ENCODE measurements at places on chromosomes 1 and 21. TPM values are rescaled to one million over a fixed set of nuclear protein-coding genes. Genes with fewer than 3 reads are reported as not detected.

DNA sequence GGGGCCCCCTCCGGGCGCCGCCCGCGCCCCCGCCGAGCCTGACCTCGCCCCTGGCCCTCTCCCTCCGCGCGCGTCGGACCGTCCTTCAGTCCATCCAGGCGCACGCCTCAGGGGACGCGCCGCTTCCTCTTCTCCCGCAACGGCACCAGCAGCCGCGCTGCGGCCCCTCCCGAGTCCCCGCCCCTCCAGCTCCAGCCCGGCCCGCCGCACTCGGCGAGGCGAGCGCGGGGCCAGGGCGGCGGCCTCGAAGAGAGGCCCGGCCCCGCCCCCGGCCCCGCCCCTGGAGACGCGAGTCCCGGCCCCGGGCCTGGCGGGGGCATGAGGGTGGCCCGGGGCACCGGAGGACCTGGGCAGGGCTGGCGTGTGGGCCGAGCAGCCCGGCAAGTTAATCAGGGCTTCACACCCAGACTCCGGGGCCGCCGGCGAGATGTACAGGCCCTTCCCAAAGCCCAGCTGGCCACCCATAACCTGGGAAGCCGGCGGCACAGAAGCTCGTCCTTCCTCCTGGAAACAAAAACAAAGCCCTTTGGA, at the start of gene IGSF3:
Gene IGSF3 (minus strand): TSS at position 159 of the 531 bp plus-strand sequence. CDS start 1,407 bp downstream, outside the sequence.
- H3K4me3 ChIP-seq, result peak within 1 kb of the TSS; percentile 68
- peaks cover 22% of the 10 kb centered on the region for H3K4me1 ChIP-seq
- peaks cover 74% of the 10 kb centered on the region for H3K27me3 ChIP-seq
- no peaks in the 10 kb centered on the region for H3K36me3 ChIP-seq
- peak; percentile 51 for DNase-seq

The AVPR1B gene
- not detected for total RNA-seq

The ALDH9A1 gene
- total RNA-seq, result 48.2 TPM

The IFFO2 gene
- 7.2 TPM for total RNA-seq

- H3K27me3 ChIP-seq, result no peaks in the 10 kb centered on the region
- H3K4me3 ChIP-seq, result no peak overlapping the region
- H3K27ac ChIP-seq, result no peak overlapping the region
- H3K36me3 ChIP-seq, result no peaks in the 10 kb centered on the region
- H3K4me1 ChIP-seq, result peaks cover 4% of the 10 kb centered on the region
- no peak for DNase-seq
These were observed 134.8 kb downstream of the FGGY start for GRCh38 chr1:59431566-59432294.

DNA sequence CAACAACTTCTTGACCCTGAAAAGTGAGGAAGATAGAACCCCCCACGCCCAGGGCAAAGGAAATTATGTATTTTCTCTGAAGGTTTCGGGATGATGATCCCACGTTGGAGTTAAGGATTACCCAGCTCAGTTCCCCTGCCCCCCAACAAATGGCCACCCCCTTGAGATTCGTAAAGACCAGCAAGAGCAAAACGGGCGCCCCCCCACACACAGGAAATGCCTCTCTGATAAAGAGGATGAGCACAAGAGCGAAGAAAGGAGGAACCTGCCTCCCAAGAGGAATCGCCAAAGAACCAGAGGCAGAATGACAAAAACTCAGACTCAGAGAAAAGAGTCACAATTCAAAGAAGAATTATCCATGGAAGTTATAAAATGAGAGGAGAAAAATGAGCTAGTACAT, 576.9 kb downstream of the MATN1 start:
- peaks cover 4% of the 10 kb centered on the region for H3K27me3 ChIP-seq
- H3K27ac ChIP-seq, result no peak overlapping the region
- H3K4me1 ChIP-seq, result no peaks in the 10 kb centered on the region
- no peak overlapping the region for H3K4me3 ChIP-seq

GRCh38 chr1:20184997-20185833, 681 bp upstream of the UBXN10 start:
- H3K4me1 ChIP-seq, result peaks cover 52% of the 10 kb centered on the region
- peak overlapping the region; percentile 32 for H3K4me3 ChIP-seq
- H3K27ac ChIP-seq, result peak overlapping the region; percentile 74
- peaks cover 5% of the 10 kb centered on the region for H3K36me3 ChIP-seq

The PLPPR4 gene
- not detected for total RNA-seq

The ZNF593OS gene
- not detected for total RNA-seq

- H3K27me3 ChIP-seq, result peaks cover 25% of the 10 kb centered on the region
- H3K4me1 ChIP-seq, result no peaks in the 10 kb centered on the region
- no peak overlapping the region for H3K27ac ChIP-seq
- DNase-seq, result no peak
- no peaks in the 10 kb centered on the region for H3K36me3 ChIP-seq
- no peak overlapping the region for H3K4me3 ChIP-seq
These were observed 354.7 kb downstream of the KCNH1 start for GRCh38 chr1:210779269-210779668.

DNA sequence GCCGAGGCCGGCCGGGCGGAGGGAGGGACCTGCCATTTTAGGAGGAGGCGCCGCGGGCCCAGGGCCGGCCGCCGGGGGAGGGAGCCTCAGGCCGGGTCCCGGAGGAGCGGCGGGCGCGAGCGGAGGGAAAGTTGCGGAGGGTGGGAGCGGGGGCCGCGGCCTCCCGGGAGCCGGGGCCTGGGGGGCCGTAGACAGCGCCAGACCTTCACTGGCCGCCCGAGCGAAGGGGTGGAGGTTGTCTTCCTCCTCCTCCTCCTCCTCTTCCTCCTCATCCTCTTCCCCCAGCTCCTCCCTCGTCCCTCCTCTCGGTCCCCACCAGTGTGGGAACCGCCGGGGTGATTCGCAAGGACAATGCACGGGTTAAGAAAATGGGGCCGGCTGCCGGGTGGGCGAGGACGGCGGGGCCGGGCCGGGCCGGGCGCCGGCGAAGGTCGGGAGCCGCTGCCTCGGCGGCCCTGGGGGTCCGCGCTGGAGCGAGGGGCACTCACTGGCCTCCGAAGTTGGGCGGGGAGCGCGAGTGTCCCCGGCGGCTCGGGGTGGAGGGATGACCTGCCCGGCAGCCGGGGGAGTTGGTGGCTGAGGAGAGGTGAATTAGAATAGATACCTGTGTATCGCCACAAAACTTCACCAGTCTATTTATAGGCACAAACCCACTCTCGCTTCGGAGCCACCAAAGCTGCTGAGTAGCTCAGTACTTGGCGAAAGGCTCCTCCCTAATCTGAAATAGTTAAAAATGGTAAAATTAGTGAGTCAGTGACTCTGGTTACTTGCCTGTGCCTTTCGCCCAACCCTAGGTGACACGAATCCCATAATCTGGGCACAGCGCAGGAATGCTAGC, 1.3 kb downstream of the DYRK1A start:
- peaks cover 24% of the 10 kb centered on the region for H3K36me3 ChIP-seq
- peak overlapping the region; percentile 86 for H3K27ac ChIP-seq
- peaks cover 54% of the 10 kb centered on the region for H3K4me1 ChIP-seq
- H3K4me3 ChIP-seq, result peak overlapping the region; percentile 90
- H3K27me3 ChIP-seq, result no peaks in the 10 kb centered on the region
- DNase-seq, result peak; percentile 58

GRCh38 chr1:42164551-42165420, at the start of gene GUCA2A:
Gene GUCA2A, minus strand, starts transcription at chr1:42164745. Its CDS starts 33 bp downstream, at chr1:42164712.
- no peak within 1 kb of the TSS for H3K4me3 ChIP-seq
- H3K4me1 ChIP-seq, result peaks cover 6% of the 10 kb centered on the region
- H3K27me3 ChIP-seq, result peaks cover 5% of the 10 kb centered on the region
- no peaks in the 10 kb centered on the region for H3K36me3 ChIP-seq

The CD164L2 gene
- not detected for total RNA-seq

- peaks cover 73% of the 10 kb centered on the region for H3K4me1 ChIP-seq
- H3K36me3 ChIP-seq, result peaks cover 15% of the 10 kb centered on the region
- H3K4me3 ChIP-seq, result no peak overlapping the region
- DNase-seq, result no peak
- no peaks in the 10 kb centered on the region for H3K27me3 ChIP-seq
These were observed 108.7 kb downstream of the TOMM20 start for GRCh38 chr1:235019961-235020360.

DNA sequence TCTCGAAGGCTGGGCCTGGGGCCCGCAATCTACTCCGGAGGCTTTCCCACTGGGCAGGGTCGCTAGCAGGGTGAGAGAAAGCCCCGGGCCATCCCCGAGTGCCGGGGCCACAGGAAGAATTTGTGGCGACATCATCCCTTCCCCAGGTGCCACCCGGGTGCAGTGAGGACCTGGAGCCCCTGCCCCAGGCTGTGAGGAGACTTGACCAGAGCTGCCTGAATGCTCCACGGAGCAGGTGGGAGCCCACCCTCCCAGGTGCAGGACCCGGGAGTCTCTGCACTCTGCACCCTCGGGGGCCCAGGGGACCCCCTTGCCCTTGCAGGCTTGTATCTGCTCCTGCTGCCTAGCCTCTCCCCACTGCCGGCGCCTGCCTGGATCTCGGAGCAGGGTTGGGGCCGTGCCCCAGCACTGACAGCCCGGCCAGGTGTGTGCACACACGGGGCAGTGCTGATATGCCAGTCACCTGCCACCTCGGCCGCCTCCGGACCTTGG, 67.5 kb upstream of the RGS7 start:
- DNase-seq, result no peak
- H3K4me3 ChIP-seq, result no peak overlapping the region
- H3K36me3 ChIP-seq, result no peaks in the 10 kb centered on the region
- H3K27me3 ChIP-seq, result peaks cover 40% of the 10 kb centered on the region
- no peak overlapping the region for H3K27ac ChIP-seq
- H3K4me1 ChIP-seq, result no peaks in the 10 kb centered on the region

Measured in activated CD8-positive, alpha-beta T cell treated with anti-CD3 and anti-CD28 coated beads, Interleukin-2, amount 10 ng/mL, durations not matched to agents 7 days and 5 days (primary cell).